ENCODE measurements at places on chromosomes 1 and 21.

DNA sequence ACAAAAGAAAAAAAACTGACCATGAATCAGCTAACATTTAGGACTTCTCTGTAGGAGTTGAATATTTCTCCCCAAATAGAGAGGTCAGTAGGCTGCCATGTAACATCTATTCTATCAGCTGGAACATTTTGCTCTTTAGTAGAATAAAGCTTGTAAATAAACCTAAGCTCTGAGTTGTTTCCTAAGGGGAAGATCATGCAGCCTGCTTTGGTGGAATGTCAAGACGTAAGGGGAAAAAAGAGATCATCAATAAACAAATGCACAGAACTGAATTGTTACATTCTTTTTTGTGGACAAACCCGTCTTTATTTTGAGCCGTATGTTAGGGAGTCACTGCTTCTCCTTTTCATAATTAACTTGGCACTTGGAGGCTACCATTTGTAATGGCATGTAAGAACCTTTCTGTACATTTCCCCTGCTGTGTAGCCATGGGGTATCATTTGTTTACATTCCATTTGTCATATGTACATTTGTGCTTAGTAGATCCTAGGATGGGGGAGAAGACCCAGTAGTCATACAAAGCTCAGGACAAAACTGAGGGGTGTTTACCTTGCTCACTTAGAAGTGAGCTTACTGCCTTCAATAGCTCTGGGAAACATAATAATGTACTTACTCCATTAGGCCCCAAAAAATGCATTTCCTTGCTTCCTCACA is 10.8 kb upstream of the PALMD start:
- no peak for DNase-seq

DNA sequence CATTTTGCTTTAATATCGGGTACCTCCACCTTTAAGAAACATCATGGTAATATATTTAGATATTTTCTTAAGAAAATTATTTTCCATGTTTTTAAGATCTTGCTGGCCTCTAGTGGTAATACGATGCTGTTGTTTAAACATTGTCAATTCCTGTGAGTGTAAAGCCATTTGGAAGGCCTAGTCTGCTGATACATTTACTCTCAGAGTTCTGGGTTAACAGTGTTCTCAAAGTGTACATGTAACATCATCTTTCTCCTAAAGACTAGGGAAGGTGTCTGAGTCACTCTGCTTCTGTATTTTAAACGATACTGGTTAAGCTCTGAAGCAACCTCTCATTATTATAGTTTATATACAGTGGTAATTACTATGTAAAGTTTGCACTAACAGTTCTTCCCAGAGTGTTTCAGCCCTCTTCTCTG is 189.1 kb downstream of the RASAL2 start:
- DNase-seq, result peak; percentile 74

DNA sequence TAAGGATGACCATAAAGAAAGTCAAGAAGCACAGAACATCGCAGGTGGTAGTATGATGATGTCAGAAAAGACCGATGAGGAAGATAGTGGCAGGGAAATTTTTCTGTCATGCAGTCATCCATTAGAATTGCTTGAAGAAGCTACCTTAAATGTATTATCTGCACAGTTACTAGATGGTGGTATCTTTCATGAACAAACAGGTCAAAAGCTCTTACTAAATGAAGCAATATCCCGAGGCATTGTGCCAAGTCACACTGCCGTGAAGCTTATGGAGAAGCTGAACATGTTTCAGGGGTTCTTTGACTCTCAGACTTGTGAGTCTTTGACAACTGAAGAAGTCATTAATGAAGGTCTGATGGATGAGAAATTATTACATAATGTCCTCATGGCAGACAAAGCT is 128.8 kb downstream of the MACF1 start:
- DNase-seq, result no peak

- DNase-seq, result no peak
Observed at GRCh38 chr1:212255705-212256307, 29.4 kb upstream of the PPP2R5A start.

DNA sequence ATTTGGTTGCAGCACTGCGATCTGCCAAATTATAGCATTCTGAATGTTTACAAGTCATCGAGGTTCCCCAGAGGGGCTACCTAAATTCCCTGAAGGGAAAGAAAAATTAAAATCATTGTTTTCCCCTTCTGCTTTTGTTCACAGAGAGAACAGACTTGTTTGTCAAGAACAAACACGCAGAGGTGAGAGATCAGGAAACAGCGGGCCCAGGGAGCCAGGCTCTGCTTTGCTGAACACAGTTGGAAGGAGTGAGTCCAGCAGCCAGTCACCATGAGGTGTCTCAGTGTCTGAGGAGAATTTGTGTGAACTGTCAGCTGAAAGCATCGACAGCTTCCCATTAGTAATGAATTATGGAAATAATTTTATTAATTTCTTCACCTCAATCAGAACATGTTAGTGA is 52.5 kb downstream of the RWDD3 start:
- no peak for DNase-seq

- no peak for DNase-seq
Observed at GRCh38 chr1:75083223-75083622, 51.0 kb upstream of the LHX8 start.

DNA sequence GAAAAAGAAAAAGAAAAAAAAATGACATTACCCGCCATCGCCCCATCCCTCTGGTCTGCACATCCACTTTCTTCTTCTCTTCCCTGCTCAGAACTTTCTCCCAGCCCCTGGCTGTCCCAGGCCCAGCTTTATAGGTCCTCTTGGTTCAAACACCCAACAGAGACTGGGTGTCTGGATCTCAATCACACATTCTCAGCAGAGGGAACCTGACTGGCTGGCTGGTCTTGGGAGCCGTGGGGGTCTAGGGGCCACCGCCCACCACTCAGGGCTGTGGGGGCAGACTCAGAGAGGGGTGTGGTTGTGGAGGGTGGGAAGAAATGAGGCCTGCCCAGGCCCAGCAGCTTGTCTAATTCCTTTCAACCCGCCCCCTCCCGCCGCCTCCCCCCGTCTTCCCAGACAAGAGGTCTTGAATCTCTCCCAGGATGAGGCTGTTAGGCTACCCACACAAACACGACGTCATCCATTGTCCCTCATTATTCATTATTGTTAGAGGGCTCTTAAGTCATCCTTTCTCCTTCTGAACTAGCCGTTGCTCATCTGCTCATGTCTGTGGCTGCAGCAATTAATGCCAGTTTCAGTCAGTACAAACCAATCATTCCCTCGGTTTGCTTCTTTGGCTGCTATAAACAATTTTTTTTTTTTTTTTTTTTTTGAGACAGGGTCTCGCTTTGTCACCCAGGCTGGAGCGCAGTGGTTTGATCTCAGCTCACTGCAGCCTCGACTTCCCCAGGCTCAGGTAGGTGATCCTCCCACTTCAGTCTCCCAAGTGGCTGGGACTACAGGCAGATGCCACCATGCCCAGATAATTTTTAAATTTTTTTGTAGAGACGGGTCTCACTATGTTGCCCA is 40.6 kb upstream of the CLIC4 start:
- DNase-seq, result peak; percentile 94

- DNase-seq, result no peak
Observed at GRCh38 chr1:150109586-150109985, 40.1 kb upstream of the PLEKHO1 start.

DNA sequence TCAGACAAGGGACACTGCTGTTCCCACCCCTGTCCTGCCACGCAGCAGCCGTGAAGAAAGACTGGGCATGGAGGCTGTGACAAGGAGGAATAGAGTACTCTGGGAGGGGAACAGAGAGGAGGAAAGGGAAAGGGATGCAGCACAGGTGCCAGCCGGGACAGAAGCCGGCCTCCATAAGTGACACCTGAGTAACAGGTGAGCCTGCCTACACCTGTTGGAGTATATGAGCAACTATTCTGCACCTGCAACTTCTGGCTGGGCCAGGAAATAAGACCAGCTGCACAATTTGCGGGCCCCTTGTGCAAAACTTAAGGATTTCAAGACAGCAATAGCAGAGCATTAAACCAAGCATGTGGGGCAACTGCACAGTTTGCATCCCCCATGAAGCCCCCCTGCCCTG is 72.5 kb upstream of the GOLT1A start:
- DNase-seq, result no peak

DNA sequence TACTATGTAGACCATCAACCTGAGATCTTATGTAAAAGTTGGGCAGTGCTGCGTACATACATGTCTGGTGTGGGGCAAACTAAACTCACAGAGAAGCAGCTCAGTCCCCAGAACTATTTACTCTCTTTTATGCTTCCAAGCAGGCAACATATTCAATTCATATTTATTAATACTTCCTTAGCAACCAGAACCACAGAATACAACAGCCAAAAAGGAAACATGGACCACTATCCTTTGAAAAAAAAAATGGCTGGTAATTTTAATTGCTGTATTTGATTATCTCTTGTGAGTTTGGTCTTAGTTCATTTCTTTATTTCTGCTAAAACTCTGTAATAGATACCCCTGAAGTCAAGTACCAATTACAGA is 1.5 kb upstream of the PPP1R15B start:
- DNase-seq, result no peak

GRCh38 chr1:107149946-107150345 is 9.1 kb downstream of the NTNG1 start:
- no peak for DNase-seq

DNA sequence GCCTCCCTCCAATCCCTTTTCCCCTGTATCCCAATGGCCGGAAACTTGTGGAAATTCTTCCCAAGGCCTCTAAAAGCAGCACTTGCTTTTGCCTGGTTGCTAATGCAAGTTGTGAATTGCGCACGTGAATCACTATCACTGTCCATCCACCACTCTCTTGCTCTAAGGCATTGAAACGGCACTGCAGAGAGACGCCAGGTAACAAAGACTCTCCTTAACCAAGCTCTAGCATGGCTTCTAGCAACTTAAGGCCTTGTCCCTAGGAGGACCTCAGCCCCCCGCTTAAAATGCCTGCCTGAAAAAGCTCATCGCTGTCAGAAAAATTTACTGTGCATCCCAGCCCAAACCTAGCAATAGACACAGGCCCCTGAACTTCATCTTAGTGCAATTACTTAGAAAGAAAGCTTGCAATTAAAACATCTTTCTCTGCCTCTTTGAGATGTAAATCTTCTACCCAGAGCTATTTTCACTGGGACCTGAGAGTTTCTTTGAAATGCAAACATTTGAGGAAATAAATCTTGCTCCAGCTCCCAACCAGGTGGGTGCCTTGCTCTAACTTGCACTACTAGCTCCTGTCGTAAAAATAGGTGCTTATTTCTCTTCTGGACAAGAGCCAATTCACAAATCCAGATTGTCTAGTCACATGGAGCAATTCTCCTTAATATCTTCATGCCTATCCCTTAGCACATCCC is 32.9 kb upstream of the ITLN2 start:
- DNase-seq, result no peak

- DNase-seq, result peak; percentile 58
Observed at GRCh38 chr1:68093737-68094136, 43.3 kb upstream of the DIRAS3 start.

- DNase-seq, result no peak
Observed at GRCh38 chr1:76395059-76395458, 320.5 kb downstream of the ST6GALNAC3 start.

DNA sequence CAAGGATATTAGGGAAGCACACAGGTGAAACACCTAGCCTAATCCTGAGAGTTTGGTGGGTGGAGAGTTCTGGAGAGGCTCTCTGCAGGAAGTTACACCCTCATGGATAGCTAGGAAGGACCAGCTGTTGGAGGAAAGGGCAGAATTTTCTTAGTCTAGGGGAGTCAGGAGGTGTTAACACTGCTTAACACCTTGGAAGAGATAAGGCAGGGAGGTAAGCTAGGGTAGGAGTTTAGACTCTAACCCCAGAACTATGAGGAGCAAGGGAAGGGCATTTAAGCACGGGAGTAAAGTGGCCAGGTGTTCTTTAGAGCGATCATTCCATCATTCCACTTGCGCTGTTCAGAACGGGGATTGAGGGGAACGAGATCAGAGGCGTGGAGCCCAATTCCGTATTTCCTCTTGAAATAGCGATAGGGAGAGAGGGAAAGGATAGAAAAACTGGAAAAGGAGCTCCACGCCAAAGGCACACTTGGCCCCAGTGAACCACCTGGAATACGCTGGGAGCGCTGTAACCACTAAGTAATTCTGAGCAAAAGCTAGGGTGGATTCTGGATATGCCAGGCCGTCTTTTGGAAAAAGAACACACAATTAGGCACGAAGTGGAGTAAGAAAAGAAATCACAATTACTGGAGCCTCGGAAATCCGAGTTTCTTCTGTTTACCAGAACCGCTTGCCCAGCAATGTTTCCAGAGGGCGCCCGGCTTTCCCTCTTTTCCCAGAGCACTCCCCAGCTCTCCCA is 1.5 kb upstream of the GPR137B start:
- DNase-seq, result no peak

- peak; percentile 61 for DNase-seq
Observed at GRCh38 chr1:26274801-26275425, 5.0 kb upstream of the SH3BGRL3 start.

- DNase-seq, result peak; percentile 52
Observed at GRCh38 chr1:1883092-1883873, 7.6 kb downstream of the GNB1 start.

GRCh38 chr1:55280731-55281130 is 65.6 kb upstream of the USP24 start:
- no peak for DNase-seq

- DNase-seq, result peak; percentile 28
Observed at GRCh38 chr1:100302739-100303138, 36.7 kb downstream of the RTCA start.

DNA sequence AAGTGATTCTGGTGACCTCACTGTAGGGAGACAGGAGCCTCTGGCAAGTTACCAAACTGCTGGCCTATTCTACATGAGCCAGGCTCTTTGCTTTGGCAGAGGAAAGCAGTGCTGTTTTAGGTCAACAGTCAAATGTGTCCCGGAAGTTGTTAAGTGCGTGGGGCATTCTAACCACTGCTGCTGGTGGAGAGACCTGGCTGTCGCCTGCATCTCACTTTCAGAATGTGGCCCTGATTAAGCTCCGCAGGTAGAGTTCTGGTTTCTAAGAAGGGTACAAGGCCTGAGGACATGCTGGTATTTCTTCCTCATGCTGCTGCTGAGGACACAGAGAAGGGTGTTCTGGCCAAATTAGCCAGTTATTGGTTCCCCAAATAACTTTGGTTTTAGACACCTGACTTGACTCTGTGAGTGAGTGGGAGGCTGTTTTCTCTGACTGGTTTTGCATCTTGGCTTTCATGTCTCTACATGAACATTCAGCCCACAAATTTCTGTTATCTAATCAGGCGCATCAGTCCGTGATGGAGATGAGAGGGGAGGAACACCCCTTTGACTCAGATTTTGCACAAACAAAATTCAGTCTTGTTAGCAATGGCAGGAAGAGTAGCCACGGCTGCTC is 120.8 kb downstream of the LMO4 start:
- DNase-seq, result peak; percentile 13

DNA sequence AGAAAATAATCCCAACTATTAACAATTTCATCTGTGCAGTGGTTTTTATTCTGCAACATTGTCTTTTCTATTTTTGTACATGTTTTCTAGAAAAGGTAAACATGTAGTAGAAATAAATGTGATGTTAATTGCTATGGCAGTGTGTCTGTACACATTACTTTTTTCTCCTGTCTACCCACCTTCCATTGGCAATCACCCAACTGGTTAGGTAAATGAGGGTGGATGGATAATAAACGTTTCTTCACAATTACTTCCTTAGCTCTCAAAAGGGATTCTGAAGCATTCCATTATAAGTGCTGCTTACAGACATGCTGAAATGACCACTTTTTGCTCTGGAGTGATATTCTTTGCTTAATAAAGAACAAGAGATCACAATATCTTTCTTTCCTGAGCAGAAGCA is 61.4 kb downstream of the MAGI3 start:
- no peak for DNase-seq

All from GM23248 (cell line).